ENCODE measurements at places on chromosomes 12 and 14.

DNA sequence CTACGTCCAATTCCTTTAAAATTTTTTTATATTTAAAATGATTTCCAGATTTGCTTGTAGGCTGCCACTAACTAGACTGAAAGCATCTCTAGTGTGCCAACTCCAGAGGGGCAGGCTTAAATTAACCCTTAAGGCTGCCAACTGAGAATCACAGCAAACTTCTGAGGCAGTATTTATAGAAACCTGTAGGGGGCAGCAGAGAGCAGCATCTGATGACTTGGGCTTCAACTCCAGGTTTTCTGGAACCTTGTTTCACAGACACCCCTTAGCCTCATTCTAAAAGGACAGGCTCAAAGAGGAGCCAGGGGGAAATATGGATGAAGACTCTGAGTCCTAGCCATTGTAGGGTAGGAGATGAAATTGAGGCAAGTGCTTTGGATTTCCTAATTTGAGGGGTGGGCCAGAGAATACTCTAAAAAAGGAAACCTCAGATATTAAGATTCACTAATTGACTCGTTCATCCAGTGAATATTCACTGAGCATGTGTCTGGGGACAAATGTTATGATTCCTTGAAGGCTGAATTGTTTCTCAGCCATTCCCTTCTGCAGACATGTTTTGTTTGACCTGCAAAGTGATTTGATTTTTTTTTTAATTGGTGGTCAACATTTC is 63.3 kb upstream of the HSPB8 start:
- peak; percentile 32 for DNase-seq

DNA sequence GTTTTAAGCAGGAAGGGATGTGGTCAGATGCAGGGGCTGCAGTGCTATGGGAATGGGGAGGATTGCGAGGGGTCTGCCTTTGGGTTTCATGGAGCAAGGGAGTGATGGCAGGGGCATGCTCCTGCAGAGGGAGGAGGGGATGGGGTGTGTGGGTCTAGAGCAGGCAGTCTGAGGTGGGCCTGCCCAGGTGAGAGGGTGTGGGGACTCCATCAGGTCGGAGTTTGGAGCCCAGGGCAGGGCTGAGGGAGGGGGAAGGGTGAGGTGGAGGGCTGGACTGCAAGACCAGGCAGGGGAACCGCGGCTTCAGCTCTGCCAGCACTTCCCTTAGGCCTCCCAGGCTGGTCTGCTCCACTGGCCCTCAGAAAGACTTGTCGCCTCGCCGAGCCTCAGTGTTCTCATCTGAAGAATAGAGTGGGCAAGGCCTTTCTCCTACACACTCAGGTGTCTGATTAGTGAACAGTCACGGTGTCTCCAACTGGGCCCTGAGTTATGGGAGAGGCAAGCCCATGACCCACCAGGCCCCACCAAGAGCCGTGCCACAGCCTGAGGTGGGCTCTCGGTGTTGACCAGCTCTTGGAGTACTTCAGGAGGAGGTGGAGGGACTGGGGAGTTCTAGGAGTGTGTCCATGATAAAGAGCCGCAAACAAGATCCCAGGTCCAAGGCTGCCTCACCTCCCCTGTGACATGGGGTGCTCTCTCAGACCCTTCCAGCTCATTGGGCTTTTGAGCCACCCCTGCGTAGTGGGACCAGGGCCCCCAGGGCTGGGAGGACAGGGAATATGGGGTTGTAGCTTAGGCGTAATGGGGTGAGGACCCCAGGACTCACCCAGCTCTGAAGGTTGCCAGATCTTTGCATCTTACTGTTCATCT is 20.1 kb upstream of the KRT80 start:
- peak; percentile 27 for DNase-seq

DNA sequence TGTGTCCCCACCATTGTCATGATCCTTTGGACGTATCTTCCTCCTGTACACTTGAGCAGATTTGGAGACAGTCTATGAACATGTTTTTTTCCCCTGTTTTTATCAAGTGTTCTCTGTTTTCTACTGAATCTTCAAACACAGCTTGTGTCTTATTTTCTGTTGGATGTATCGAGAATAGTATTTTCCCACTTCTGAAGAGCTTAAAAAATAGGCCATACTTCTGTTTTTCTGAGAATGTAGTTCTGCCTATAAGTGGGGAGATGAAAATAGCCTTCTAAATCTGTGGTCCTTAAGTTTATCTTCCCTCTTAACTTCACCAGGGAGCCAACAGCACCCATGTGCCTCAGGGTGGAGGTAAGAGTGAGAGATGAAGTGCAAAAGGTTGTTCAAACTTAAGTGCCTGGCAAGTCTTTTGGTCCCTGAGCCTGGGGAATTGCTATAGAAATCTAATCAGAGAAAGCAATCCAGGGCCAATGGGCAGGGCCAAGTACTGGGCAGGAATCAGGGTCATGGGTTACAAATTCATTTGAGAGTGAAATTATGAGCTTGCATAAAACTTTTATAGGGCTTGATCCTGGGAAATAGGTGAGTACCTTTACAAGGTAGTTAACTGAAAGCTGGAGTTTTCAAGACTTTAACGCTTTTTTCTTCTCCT is 58.9 kb downstream of the ARF6 start:
- DNase-seq: no peak

DNA sequence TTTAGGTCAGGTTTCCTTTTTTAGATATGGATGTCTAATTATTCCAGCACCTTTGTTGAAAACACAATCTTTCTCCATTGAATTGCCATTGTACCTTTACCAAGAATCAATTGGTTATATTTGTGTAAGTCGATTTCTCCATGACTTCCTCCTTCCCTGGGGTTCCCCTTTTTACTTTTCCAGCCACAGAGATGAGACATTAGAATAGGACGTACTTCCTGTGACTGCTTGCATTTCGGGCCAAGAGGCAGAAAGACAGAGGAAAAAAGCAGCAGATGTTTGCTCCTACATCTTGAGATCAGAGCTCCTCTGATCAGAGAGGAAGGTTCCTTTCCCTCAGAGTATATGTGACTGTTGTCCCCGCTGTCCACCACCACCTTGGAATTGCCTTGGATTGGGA is 453.7 kb upstream of the RGS6 start:
- no peak for DNase-seq

- DNase-seq: peak; percentile 49
Observed at GRCh38 chr12:3168223-3169221, 91.3 kb downstream of the TSPAN9 start.

- DNase-seq: no peak
Observed at GRCh38 chr12:7959701-7960121, 23.7 kb upstream of the SLC2A3 start.

DNA sequence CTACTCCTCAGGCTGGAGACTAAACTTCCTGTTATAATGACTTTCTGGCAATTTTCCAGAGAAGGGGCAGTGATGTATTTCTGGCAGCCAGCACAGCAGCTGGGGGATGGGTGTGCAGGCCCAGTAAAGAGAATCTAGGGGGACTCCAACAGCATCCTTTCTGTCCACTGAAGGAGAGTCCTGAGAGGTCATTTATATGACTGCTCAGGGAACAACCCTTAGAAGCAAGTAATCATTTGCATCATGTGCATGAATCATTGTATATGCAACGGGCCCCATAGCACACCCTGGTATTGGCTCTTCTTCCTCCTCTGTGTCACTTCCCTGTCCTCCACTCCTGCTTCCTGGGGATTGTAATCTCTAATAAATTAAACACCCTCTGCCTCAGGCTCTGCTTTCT is 493.8 kb downstream of the RPS29 start:
- DNase-seq: no peak

- DNase-seq: no peak
Observed at GRCh38 chr14:99679996-99680395, 4.1 kb upstream of the CYP46A1 start.

GRCh38 chr14:69895109-69895508 is 15.9 kb downstream of the SMOC1 start:
- no peak for DNase-seq

DNA sequence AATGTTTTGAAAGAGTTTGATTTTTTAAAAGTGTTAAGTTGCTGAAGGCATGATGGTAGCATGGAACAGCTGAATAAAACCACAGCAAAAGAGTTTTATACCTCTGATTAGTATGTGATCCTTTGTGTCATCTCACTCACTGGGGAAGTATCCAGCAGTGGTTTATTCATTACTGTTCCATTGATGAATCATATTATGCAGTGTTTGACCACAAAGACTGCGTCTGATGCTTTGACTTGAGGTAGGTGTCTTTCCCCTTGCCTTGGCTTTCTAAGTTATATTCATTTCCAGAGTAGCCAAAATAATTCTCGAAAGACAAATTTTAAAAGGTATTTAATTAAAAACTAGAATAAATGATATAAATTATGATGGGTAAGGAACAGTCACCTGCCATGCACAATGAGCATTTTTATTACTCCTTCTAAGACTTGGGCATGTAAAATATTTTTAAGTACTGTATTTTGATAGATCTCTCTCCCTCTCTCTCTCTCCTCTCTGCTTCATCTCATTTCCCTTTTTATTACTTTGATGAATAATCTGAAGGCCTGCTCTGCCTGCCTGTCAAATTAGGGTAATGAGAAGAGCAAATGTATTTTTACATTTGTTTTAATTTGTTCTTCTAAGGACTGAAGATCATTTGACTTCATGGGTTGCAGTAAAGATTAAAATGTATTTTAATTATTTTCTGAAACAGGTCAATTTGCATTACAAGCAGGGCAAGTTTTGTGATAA is 164.9 kb downstream of the NAV3 start:
- no peak for DNase-seq

- DNase-seq: no peak
Observed at GRCh38 chr12:94099191-94099590, 49.2 kb upstream of the PLXNC1 start.

GRCh38 chr12:106417926-106418910 is 60.7 kb downstream of the POLR3B start:
- DNase-seq: no peak

DNA sequence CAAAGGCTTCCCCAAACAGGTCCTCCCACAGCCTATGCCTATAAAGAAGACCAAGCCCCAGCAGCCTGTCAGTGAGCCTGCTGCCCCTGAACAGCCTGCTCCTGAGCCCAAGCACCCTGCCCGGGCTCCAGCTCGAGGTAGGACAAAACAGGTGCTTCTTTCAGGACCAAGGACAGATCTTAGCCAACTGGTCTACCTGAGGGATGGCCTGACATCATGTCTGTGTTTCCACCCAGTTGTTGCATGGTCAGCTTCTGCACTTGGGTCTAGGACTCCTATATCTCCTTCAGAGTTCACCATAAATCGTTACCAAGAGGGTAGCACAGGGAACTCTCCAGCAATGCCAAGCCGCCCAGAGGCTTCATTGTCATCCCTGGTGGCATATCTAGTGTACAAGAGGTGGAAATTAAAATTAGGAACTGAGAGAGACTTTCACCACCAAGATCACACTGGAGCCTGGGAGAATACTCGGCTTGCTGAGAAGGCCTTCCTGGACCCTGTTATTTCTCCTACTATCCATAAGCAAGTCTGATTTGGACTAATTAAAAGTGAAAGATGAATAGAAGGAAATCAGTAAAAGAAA is 38.2 kb upstream of the OAS1 start:
- DNase-seq: no peak
